Coronary artery (tissue), 2 donors: ENCODE measurements at places on chromosomes 3 and 15.

- no peak for DNase-seq
Measured at GRCh38 chr3:161291191-161291901, 70.2 kb downstream of the NMD3 start.

GRCh38 chr3:38829404-38829803, 13.4 kb upstream of the SCN10A start:
- no peak for DNase-seq

DNA sequence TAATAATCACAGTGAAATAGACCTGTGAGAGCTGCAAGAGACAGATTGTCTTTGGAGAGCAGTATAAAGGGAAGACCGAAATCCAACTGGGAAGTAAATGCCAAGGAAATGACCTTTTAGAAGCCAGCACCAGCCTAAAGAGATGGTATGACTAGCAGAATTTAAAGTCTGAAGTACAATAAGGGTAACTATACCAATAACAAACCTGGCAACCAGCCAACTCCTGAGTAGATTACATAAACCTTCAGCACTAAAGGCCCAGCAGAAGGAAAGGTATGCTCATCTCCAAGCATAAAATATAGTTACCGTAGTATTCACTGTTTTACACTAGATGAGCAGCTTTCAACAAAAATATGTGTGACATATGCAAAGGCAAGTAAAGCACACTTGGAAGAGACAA, 155.1 kb upstream of the SATB1 start:
- no peak for DNase-seq

DNA sequence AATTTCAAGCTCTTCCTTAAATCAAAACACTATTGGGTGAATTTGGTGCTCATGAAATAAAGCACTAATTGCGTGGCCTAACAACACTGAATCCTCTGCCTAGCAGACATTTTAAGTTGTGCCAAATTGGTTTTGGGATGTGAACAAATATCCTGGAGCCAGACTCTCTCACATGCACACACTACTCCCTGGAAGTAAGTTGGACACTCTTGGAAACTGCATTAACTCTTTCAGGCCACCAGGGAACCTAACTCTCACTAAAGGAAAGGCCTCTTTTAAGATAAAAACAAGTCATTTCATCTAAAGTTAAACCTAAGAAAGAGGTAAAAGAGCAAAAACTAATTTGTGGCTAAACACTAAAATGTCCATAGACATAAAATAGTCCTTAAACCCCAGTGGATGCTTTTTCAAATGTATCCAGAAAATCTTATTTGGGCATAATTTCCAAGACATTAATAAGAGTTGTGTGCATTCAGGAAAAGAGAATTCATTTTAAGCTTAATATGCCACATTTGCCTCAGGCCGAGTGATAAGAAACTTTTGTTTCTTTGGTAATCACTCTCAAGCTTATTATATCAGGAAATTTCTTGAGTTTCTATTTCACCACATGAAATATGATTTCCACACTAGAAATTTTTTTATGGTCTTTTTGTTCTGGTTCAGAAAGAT, 61.8 kb downstream of the ZBTB20 start:
- DNase-seq, result no peak

DNA sequence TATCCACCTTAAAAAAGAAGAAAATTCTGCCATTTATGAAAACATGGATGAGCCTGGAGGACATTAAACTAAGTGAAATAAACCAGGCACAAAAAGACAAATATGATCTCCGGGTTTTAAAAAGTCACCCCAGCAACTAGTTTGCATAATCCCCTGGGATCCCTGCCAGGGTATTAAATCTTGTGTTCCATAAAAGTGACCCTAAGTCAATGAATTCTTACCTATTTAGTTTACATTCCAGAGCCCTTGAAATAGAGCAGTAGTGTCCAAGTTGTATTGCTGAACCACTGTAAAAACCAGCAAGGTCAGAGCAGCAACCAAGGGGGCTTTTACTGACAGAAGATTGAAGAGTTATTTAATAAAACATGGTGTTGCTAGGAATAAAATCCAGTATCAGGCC, 716.8 kb upstream of the BCHE start:
- DNase-seq, result no peak
